ENCODE measurements at places on chromosomes 4 and X.
A peak's percentile ranks its signal among the peaks of the same experiment; 100 is the strongest.

DNA sequence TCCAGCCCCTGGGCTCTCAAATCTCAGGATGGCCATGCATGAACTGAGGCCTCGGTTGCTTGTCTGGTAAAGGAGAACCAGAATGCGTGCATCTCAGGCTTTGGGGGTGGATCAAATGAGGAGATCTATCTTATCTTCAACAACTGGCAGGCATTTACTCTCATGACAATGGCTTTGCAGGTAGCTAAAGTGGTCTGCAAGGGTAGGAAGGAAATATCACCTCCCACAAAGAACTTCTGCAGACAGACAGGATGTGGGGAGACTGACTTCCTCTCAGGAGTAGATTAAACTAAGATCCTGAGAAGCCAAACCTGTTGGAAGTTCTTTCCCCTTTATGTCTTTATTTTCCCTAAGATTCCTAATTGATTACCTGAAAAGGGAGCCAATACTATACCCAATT, 7.8 kb downstream of the LDB2 start:
- DNase-seq: no peak

GRCh38 chr4:2991243-2991642, 27.9 kb downstream of the GRK4 start:
- DNase-seq: no peak

- DNase-seq: no peak
Observed at GRCh38 chrX:108396188-108396891, 41.9 kb downstream of the COL4A6 start.

DNA sequence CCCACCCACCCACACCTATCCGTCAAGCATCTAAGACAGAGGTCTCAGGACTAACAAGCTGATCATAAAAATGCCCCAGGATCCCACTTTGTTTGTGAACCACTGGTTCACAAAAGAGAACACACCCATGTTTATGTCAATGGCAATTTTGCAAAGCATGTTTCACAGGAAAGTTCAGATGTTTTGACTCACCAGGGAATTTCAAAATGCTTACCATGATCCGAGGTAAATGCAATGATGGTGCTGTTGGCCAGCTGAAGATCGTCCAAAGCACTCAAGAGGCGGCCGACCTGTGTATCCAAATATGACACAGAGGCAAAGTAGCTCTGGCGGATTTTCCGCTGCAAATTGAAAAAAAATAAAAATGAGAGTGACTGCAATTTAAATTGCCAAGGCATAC, 15.0 kb downstream of the IDS start:
- no peak for DNase-seq

DNA sequence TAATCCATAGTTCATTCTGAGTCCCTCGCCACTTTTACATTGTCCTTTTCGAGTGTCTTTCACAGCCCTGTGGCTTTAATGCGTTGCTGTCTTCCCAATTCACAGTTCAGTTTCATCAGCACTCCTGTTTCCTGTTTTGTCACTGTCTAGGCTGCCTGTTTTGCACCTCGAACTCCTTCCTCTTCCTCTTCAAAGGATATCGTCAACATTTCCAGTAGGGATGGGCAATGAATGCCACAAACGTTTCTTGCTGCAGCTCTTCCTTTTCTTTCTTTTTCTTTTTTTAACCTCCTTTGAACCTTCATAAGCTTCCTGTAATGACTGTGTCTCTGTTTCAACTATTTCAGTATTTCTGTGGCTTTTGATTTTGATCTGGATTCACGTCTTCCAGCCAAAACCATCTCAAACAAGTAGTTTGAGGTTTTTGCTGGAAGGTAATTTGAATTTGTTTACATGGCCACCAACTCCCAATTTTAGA, 105.4 kb downstream of the ANXA3 start:
- peak; percentile 90 for DNase-seq

GRCh38 chrX:4830880-4831557, 1117.6 kb upstream of the PRKX start:
- DNase-seq: no peak

GRCh38 chr4:117874216-117874615, 160.1 kb upstream of the NDST3 start:
- no peak for DNase-seq

- DNase-seq: no peak
Observed at GRCh38 chr4:1053080-1053661, 41.7 kb downstream of the FGFRL1 start.

- DNase-seq: no peak
Observed at GRCh38 chr4:59484944-59485343, 1715.2 kb upstream of the ADGRL3 start.

DNA sequence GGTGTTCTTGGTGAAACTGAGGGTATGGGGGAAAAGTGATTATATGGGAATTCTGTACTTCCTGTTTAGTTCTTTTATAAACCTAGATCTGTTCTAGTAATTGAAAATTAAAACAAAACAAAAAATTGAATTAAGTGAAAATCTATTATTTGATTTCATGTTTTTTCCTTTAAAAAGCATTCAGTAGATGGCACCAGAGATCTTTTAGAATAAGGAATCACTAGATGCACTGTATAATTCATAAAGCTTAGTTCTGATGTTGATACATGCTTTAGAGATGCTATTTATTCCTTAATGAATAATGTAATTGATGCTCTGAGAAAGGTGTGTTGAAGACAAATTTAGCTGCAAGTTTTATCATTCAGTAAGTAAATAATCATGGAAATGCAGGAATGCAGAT, 87.3 kb downstream of the LCORL start:
- DNase-seq: peak; percentile 23

GRCh38 chrX:48467281-48467761, 2.7 kb downstream of the SLC38A5 start:
- DNase-seq: no peak

- DNase-seq: no peak
Observed at GRCh38 chr4:83851261-83852084, 315.6 kb downstream of the GPAT3 start.

GRCh38 chr4:8507196-8507570, 66.6 kb downstream of the TRMT44 start:
- no peak for DNase-seq

DNA sequence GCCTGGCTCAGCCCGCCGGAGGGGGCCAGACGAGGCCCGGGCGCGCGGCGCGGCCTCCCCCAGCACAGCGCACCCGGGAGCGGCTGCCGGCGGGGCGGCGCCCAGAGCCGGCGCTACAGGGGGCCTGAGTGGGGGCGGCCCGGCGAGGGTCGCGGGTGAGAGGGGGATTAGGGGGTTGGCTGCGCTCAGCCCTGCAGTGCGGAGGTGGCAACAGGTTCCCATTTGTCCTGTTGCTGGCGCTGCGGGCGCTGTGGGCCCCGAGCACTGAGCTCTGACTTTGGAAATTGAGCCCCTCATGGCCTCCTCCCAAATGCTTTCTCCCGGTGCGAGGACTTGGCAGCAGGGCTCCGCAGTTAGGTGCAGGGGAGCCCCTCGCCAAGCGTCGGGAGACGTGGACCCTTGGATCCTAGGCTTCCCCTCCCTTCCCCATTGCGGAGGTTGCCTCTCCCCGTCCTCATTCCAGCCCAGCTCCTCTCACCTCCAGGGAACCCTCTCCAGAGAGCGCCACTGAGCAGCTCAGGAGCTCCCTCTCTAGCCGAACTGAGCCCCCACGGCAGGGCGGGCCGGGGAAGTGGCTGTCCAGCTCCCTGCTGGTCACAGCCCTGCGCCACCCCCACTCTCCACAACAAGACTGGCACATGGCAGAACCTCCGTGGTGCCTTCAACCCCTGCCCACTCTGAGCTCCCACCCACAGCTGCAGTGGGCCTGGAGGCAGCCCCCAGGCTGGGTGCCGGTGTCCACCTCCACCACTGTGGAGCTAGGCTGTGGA, 2.5 kb upstream of the DUSP9 start:
- DNase-seq: no peak

DNA sequence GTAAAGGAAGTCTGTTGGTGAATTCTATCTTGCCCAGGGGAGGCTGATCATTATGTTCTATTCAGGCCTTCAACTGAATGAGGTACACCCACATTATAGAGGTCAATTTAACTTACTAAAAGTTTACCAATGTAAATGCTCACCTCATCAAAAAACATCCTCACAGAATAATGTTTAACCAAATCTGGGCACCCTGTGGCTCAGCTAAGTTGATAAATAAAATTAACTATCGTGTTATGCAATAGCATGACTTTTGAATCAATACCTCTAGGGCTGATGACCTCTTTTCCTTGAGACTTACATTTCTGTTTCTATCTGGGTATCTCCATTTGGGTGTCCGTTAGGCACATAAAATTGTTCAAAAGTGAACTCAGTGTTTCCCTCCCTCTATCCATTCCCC, 203.1 kb downstream of the TEX13C start:
- no peak for DNase-seq

DNA sequence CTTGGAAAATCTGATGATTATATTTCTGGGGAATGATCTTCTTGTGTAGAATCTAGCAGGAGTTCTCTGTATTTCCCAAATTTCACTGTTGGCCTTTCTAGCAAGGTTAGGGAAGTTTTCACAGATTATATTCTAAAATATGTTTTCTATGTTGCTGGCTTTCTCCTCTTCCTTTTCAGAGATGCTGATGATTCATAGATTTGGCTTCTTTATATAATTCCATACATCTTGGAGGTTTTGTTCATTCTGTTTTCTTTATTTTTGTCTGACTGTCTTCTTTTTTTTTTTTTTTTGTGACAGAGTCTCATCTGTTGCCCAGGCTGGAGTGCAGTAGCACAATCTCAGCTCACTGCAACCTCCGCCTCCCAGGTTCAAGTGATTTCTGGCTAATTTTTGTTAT, 957.9 kb upstream of the SLIT2 start:
- no peak for DNase-seq

DNA sequence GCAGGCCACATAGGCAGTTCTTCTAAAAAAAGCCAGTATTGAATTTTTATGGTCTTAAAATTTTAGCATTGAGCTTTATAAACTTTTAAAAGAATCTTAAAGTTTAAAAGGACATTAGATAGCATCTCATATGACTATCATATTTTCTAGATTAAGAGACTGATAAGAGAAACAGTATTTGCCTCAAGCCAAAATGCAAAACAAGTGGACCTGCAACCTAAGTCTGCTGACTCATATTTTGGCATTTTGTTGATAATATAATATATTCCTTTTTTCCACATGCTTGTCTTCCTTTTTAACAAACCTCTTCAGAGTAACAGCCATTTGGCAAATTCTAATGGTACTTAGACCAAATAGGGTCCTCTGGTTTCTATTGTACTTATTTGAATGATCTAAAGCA, 328.5 kb upstream of the GALNTL6 start:
- DNase-seq: no peak

DNA sequence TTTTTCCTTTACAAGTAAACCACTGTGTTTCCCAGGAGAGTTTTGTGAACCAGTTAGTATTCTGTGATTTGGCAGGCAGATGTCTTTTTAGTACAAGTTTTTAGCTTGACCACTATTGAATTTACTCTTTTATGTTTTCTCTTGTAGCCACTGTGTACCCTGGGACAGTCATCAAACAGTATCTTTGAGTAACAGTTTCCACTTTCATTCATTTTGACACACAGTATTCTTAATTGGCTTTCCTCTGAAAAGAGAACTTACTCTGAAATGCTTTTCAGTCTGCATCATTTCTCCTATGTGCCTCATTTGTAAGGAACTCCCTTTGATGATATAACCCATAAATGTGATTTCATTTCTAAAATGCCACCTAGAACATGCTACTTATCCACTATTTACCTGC, 476.5 kb downstream of the PDGFC start:
- no peak for DNase-seq

GRCh38 chr4:186924723-186925122, 201.1 kb upstream of the FAT1 start:
- DNase-seq: no peak

DNA sequence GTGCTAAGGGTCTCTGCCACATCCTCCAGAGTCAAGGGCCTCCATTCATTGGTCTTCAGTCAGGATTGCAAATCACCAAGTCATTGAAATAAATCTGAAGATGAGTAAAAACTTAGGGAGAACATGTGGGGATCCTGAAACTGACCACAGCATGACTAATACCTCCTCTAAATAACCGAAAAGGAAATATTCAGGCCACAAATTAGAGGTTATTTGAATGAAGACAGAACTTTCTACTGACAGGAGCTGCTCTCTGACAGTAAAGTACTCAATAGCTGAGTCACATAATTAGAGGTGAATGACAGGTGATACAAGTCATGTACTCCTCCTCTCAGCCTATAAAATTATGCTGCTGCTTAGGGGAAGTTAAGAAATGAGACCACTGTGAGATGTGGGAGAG, 240.2 kb upstream of the F9 start:
- no peak for DNase-seq

- no peak for DNase-seq
Observed at GRCh38 chr4:27490315-27490714, 629.7 kb downstream of the STIM2 start.

GRCh38 chrX:22136711-22137110, 104.6 kb downstream of the PHEX start:
- DNase-seq: no peak

- DNase-seq: no peak
Observed at GRCh38 chr4:89365776-89366175, 58.2 kb upstream of the GPRIN3 start.

GRCh38 chr4:88843067-88843685, 145.5 kb upstream of the NAP1L5 start:
- DNase-seq: no peak

GRCh38 chr4:97367878-97368277, 775.4 kb downstream of the STPG2 start:
- peak; percentile 11 for DNase-seq

DNA sequence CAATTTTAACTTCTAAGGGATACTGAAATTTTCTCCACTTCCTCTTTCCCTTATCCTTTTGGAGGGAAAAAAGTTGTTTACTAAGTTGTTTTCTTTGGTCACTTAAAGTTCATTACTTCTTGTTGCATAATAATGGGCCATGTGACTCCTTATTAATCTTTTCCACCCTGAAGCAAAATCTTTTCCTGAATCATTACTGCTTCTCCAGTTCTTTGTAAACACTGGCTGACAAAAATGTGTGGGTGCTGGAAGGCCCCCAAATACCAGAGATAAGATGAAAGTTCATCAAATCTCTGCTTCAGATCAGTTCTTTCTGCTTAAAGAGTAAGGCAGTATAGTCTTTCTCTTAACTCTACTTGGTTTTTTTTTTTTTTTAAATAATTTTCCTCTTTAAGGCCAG, 108.9 kb upstream of the NHS start:
- no peak for DNase-seq

- DNase-seq: no peak
Observed at GRCh38 chr4:48270951-48271473, 1.4 kb upstream of the TEC start.
